ENCODE measurements at places on chromosomes 11 and 22.

DNA sequence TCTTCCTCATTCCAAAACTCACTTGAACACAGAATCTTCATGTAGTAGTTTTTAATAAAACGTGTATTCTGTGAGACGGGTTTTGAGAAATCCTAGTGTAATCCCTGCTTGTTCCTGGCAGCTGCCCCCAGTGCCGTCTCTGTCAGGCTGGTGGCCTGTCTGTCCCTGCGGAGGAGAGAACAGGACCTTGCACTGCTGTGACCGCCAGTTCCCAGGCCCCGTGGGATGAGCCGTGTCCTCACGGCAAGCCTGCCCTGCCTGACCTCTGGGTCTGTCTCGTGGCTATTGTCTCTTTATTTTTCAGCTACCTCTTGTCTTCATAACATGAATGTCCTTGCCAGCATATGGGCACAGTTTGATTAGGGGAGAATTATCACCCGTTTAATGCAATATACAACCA lies 535.5 kb upstream of the B3GAT1 start:
- no peak for DNase-seq

DNA sequence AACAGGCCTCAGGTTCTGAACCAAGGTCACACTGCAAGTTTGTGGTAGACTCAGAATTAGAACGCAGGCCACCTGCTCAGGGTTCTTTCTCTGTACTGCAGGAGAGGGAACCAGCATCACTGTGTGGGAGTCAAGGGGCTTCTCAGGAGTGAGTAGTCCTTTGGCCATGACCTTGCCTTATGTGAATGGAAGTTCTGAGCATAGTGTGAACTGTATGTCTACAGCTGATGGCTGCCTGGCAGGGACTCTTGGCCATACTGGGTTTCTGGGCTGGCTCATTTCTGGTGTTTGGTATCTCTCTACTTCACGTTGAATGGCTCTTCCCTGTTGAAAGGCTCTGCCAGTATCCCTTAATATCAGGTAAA lies 40.1 kb upstream of the TUB start:
- DNase-seq = no peak

- no peak for DNase-seq
Observed at GRCh38 chr11:14258221-14258935, 100.6 kb downstream of the RRAS2 start.

DNA sequence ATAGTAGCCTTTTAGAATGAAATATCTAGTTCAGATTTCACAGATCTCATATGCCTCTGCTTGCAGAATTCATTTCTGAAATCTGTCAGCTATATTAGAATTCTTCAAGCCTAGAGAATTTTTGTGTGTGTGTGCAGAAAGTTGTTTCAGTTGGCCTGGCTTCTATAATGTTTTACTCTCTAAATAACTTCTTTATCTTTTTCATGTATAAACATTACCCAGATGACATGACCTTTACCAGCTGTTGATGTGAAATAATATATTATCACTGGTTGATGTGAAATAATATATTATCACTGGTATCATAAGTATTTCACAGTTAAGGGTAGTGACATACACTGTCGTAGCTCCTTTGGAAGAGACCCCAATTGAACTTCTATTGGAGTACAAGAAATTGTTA lies 72.8 kb downstream of the ALX4 start:
- DNase-seq = no peak

All from stimulated activated CD4-positive, alpha-beta T cell treated with anti-CD3 and anti-CD28 coated beads, Interleukin-4, amount 100 ng/mL, for 48 hours (primary cell).